ENCODE measurements at places on chromosomes 4 and X.

DNA sequence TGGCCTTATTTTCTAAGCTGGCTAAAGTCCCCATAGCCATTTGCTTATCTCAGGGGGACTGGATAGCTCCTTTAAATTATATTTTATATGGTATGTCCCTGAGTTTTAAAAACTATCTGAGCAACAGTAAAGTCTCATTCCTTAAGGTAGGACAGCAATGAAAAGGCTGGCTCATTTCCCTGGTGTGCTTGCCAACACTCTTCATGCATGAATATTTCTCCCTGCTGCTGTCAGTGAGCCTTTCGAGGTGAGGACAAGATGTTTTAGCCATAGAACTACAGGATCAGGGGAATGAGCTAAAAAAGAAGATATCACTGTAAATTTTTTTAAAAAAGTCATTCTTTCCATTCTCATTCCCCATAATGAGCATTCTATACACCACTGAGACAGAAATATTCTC is 427.3 kb upstream of the FAM241A start:
- no peaks in the 10 kb centered on the region for H3K4me1 ChIP-seq
- no peak overlapping the region for H3K4me3 ChIP-seq
- no peaks in the 10 kb centered on the region for H3K27me3 ChIP-seq
- H3K27ac ChIP-seq: no peak overlapping the region
- no peaks in the 10 kb centered on the region for H3K36me3 ChIP-seq

- no peak within 1 kb of the TSS for H3K27ac ChIP-seq
- no peaks in the 10 kb centered on the region for H3K36me3 ChIP-seq
- H3K4me3 ChIP-seq: peak within 1 kb of the TSS; percentile 64
- peaks cover 10% of the 10 kb centered on the region for H3K4me1 ChIP-seq
- DNase-seq: peak; percentile 43
- peaks cover 52% of the 10 kb centered on the region for H3K27me3 ChIP-seq
These were observed at the start of gene APLN for GRCh38 chrX:129654652-129655546. Gene APLN (minus strand): TSS chrX:129654956. CDS start chrX:129654630, 326 bp downstream.

DNA sequence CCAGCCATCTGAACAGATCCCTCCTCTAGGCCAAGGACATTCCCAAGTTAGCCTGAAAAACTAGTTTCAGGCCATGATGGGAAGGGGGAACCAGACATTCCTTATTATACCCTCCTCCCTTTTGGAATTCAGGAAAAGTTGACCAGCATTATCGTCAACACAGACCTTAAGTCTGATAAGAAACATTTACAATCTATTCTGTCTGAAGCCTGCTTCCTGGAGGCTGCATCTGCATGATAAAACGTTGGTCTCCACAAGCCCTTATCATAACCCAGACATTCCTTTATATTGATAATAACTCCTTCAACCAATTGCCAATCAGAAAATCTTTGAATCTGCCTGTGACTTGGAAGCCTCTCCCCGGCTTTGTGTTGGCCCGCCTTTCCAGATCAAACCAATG is 44.3 kb downstream of the EFHC2 start:
- no peak for DNase-seq
- H3K36me3 ChIP-seq: no peaks in the 10 kb centered on the region
- no peak overlapping the region for H3K4me3 ChIP-seq
- H3K27me3 ChIP-seq: peaks cover 7% of the 10 kb centered on the region
- H3K27ac ChIP-seq: no peak overlapping the region
- H3K4me1 ChIP-seq: no peaks in the 10 kb centered on the region

DNA sequence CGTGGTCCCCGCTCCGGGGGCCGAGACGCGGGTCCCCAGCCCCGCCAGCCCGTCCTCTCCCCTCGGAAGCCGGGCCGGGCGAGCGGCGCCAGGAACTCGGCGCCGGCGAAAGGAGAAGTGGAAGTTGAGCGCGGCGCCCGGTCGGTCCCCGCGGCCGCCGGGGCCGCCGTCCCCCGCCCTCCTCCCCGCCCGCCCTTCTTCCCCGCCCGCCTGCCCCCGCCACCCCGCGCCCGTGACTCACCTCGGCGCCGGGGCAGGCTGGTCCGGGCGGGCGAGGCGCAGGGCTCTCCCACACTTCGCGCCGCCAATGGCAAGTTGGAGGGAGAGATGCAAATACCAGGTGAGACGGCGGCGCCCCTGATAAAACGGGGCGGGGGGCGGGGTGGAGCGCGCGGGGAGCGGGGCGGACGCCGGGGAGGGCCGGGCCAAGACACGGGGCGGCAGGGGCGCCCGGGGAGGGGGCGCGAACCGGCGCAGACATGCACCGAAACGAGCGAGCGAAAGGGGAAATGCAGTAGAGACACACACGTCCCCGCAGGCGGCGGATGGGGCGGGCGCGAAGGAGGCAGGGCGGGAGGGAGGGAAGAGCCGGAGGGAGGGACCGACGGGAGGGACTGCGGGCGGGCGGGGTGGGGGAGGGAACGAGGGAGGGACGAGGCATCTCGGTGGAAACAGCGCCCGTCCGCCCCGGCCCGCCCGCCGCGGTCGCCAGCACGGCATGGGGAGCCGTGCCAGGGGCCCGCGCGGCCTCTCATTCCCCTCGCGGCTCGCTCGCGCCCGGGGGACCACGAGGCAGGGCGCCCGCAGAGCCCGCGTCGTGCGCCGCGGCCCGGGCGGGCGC is at the start of gene ELF4:
ELF4 (minus strand) TSS at position 119 of the 841 bp plus-strand sequence. CDS start 29,167 bp downstream, outside the sequence.
- H3K4me3 ChIP-seq: peak within 1 kb of the TSS; percentile 88
- H3K4me1 ChIP-seq: peaks cover 48% of the 10 kb centered on the region

- no peak for DNase-seq
- H3K4me3 ChIP-seq: no peak overlapping the region
- H3K27ac ChIP-seq: no peak overlapping the region
- H3K36me3 ChIP-seq: no peaks in the 10 kb centered on the region
- H3K4me1 ChIP-seq: peaks cover 3% of the 10 kb centered on the region
These were observed 104.1 kb downstream of the FIP1L1 start for GRCh38 chr4:53481586-53481985.
